ENCODE measurements at places on chromosomes 3 and 15. TPM values are rescaled to one million over a fixed set of nuclear protein-coding genes. Genes with fewer than 3 reads are reported as not detected.

DNA sequence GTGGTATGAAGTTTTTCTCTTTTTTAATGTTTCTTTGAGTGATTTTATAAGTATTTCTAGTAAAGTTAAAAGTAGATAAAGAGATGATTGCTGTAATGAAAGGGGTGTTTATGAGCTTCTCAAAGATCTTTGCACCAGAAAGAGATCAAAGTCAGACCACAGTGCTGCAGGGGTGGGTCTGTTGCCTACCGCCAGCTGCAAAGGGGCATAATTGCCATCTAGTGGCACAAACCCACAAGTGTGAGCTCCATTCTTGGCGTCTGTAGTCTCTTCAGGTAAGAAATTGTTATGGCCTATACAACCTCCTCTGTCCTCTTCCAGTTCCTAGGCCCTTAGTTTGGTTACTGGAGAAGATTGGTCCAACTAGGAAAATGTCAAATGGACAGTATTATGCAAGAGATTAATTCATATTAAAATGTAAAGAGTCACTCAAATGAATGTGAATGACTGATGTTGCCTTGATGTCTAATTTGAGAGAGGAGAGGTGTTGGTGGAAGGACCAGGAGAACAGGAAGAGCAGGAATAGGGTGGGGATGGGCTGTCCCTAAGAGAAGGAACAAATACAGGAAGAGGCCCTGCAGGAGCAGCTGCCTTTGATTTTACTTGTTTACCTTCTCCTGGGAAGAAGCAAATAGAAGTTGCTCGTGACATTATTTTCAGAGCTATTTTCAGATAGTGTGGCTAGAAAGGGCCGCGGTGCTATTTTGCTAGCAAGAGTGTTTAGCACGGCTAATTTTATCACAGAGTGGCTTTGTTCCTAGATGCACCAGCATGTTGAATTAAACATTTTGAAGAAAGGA lies 53.0 kb upstream of the GSK3B start:
- DNase-seq, result no peak
- H3K36me3 ChIP-seq, result no peaks in the 10 kb centered on the region
- no peak overlapping the region for H3K4me3 ChIP-seq
- H3K27ac ChIP-seq, result no peak overlapping the region
- H3K27me3 ChIP-seq, result no peaks in the 10 kb centered on the region
- peaks cover 23% of the 10 kb centered on the region for H3K4me1 ChIP-seq

The SEC11A gene
- 175 TPM for total RNA-seq

DNA sequence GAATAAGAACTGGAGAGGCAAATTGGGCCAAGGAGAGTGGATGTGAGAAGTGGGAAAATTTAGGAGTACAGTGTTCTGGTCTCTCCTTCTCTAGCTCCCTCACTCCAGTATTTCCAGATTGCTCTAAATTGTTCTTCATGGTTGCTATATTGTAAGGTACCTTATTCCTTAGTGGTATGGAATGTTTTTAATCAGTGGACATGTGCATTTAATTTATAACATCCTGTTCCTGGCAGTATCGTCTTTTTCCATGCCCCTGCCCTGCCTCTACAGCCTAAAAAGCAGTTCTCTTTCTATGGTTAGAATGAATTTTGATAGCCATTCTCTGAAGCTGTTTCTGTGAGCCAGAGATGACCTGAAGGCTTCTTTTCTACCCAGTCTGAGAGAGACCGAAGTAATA lies 180.5 kb downstream of the TCF12 start:
- DNase-seq, result no peak
- H3K27ac ChIP-seq, result no peak overlapping the region
- H3K36me3 ChIP-seq, result peaks cover 3% of the 10 kb centered on the region
- no peaks in the 10 kb centered on the region for H3K27me3 ChIP-seq

DNA sequence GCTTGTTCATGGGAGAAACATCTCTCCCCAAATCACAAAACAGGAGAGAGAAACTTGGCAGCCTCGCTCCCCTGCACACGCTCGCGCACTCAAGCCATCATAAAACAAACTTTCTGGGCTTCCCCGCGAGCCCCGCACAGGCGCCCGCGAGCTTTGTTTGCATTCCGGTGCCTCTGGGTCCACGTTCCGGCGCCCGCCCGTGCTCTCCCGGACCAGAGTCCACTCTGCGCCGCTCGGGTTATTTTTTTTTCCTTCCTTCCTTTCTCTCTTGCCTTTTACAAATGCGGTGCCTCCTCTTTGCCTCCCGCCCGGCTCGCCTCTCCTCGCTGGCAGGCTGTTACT lies 363 bp downstream of the MAGI1 start:
- peak overlapping the region; percentile 99 for H3K4me3 ChIP-seq
- H3K4me1 ChIP-seq, result peaks cover 48% of the 10 kb centered on the region
- no peak for DNase-seq
- H3K27ac ChIP-seq, result peak overlapping the region; percentile 98

GRCh38 chr15:67957435-67958132 lies 96.5 kb upstream of the PIAS1 start:
- H3K27ac ChIP-seq, result no peak overlapping the region
- peaks cover 33% of the 10 kb centered on the region for H3K4me1 ChIP-seq
- no peak overlapping the region for H3K4me3 ChIP-seq

The C3orf22 gene
- not detected for total RNA-seq

DNA sequence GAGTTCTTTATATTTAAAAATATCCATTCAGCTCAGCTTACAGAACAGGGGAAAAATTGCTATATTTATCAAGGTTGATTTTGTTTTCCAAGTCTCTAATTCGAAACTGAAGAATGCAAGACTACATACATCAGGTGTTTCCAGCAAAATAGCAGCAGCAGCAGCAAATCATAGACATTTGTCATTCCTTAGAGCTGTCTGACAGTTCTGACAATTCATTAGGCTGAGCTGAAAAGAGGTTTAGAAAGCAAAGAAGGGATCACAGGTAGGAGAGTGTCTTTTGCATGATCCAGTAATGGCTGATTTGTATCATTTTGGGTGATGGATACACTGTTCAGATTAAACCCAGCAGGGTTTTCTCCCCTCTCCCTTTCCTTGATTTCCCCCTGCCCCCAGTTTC lies 545.7 kb downstream of the MCTP2 start:
- H3K4me1 ChIP-seq, result no peaks in the 10 kb centered on the region
- H3K27me3 ChIP-seq, result no peaks in the 10 kb centered on the region
- H3K4me3 ChIP-seq, result no peak overlapping the region
- no peak overlapping the region for H3K27ac ChIP-seq

DNA sequence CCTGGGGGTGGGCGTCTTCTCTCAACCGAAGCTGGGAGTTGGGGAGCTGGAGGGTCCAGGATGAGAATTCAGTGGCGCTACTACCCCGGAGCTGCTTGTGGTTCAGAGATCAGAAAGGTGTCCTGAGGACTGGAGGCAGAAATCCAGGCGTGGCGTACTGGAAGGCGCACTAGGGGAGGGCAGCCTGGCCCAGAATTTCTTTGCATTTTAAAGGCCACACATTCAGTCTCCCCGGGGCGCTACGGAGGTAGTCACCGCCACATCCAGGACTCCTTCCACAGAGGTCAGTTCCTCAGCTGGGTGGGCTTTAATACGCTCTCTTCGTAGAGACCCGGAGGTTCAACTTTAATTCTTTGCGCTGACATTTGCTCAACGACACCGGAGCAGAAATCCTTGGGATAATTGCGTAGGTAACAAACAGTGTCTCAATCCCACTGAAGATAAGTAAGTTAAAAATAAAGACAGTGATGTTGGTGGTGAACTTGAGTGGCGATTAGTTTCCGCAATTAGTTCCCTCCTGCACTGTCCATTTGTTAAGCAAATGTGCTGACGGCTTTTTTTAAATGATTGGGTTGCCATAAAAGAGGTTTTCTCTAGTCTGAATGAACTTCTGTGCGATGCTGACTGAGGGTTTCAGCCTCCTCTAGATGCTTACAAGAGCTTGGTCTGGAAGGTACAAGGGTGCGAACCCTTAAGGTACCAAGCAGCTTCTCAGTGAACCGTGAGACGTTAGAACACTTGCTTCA lies 535 bp downstream of the MCTP2 start:
- peaks cover 4% of the 10 kb centered on the region for H3K27me3 ChIP-seq
- H3K27ac ChIP-seq, result no peak overlapping the region
- H3K36me3 ChIP-seq, result no peaks in the 10 kb centered on the region
- H3K4me1 ChIP-seq, result peaks cover 31% of the 10 kb centered on the region
- no peak for DNase-seq

The CYFIP1 gene
- 101 TPM for total RNA-seq

DNA sequence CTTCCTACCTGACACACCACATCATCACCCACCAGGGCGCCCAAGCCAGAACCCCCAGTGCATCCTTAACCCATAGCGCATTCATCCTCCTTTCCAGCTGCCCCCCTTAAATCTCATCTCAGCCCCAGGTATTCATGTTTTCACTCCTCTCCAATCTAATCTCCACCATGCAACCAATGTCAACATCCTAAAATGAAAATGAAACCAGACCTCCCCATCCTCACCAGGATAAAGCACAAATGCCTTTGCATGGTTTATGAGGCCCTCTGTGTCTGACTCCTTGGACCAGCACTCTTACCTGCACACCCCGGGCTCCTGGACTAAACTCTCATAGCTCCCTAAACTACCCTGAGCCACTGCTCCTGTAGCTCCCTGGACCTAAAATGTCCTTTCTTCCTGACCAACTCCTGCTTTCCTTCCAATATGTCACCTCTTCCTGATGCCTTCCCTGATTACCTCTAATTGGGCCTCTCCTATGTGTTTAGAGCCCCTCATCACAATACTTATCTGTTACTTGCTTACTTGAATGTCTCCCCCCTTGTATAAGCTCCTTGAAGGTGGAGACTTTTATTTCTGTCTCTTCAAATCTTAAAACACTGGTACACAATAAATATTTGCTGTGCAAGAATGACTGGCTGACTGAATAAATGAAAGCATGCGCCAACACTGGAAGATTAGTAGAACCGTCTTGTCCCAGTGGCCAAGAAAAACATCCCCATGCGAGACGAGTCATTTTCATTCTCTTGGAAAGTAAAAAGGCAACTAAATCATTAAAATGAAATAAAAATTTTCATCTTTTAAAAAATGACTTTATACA lies 142.5 kb downstream of the XXYLT1 start:
- no peaks in the 10 kb centered on the region for H3K27me3 ChIP-seq
- H3K4me1 ChIP-seq, result peaks cover 27% of the 10 kb centered on the region
- H3K4me3 ChIP-seq, result peak overlapping the region; percentile 8
- H3K27ac ChIP-seq, result peak overlapping the region; percentile 37
- no peak for DNase-seq
- peaks cover under 1% of the 10 kb centered on the region for H3K36me3 ChIP-seq

DNA sequence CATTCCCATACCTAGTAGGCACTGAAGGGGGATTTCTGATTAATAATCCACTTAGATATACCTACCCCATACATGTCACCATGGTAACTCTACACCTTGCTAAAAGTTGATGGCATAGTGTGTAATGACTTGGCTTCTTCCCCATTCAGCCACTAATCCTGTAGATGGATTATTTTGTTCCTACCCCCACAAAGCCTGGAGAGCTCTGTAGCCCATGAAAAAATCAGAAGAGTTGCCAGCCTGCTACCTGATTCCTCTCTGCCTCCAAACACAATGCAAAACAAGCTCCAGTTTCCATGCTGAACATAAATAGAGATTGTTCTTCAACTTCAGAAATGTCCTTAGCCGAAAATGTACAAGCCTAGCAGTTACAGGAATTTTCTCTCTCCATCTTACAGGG lies 98.9 kb upstream of the PFN2 start:
- H3K27me3 ChIP-seq, result no peaks in the 10 kb centered on the region
- DNase-seq, result no peak
- H3K4me3 ChIP-seq, result no peak overlapping the region
- peaks cover 32% of the 10 kb centered on the region for H3K4me1 ChIP-seq
- no peaks in the 10 kb centered on the region for H3K36me3 ChIP-seq

- H3K4me3 ChIP-seq, result no peak overlapping the region
- DNase-seq, result no peak
- H3K27ac ChIP-seq, result no peak overlapping the region
- H3K36me3 ChIP-seq, result no peaks in the 10 kb centered on the region
- H3K27me3 ChIP-seq, result no peaks in the 10 kb centered on the region
Measured at GRCh38 chr3:76668653-76669052, 371.2 kb upstream of the ROBO2 start.

DNA sequence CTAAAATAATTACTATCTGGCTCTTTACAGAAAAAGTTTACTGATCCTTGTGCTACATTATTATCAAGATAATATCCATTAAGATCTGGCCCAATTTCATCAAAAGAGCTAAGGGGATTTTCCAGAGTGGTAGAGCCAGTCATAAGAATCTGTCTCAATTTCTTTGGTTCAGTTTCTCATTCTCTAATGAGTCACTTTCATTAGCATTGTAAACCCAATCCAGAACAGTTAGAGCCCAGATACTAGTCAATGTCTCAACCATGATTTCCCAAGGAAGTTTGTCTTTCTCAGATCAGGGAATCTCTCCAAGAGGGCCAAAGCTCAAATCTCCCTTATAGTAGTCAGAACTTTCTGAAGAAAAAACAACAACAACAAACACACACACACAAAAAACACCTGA lies 131.1 kb upstream of the PPP2R3A start:
- no peak overlapping the region for H3K27ac ChIP-seq
- peaks cover 5% of the 10 kb centered on the region for H3K27me3 ChIP-seq
- H3K36me3 ChIP-seq, result no peaks in the 10 kb centered on the region

DNA sequence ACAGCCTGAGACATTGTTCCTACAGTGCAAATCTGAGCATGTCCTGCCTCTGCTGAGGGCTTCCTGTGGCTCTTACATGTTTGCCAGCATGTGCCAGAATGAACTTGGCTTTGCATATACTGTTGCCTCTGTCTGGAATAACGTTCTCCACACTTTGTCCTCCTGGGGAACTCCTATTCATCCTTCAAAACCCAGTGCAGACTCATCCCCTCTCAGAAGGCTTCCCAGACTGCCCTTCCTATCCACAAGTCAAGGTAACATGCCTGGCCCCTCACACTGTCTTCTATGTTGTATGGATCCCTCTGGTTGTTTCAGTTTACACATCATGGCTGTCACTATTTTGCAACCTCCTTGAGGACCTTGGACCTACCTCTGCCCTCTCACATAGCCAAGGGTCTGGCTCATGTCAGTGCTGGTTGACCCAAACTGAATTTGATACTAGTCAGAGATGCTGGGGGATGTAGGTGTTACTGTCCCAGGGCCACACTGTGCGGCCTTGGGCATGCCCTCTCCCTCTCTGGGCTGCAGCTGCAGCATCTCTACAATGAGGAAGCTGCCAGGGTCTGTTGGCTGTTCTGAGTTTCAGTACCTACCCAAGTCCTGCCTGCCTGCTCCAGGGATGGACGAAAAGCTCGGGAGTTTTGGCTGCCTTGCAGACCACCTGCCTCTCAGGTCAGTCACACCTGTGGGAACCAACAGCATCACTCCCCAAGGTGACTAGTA lies 29.0 kb upstream of the TSPAN3 start:
- no peak for DNase-seq
- H3K27me3 ChIP-seq, result no peaks in the 10 kb centered on the region
- H3K4me1 ChIP-seq, result peaks cover 10% of the 10 kb centered on the region
- no peak overlapping the region for H3K4me3 ChIP-seq
- H3K27ac ChIP-seq, result no peak overlapping the region

The GNAT1 gene
- not detected for total RNA-seq

The TBC1D2B gene
- total RNA-seq, result 58.1 TPM

The LSMEM2 gene
- not detected for total RNA-seq

GRCh38 chr15:39746176-39746575 lies 36.5 kb downstream of the FSIP1 start:
- H3K27ac ChIP-seq, result peak overlapping the region; percentile 38
- no peaks in the 10 kb centered on the region for H3K27me3 ChIP-seq
- no peaks in the 10 kb centered on the region for H3K36me3 ChIP-seq
- H3K4me3 ChIP-seq, result no peak overlapping the region
- peaks cover 32% of the 10 kb centered on the region for H3K4me1 ChIP-seq

All from chondrocyte (in vitro differentiated cells).